ENCODE measurements at places on chromosomes 5 and 9.

GRCh38 chr5:141585594-141585993 is 33.2 kb downstream of the DIAPH1 start:
- DNase-seq = no peak

DNA sequence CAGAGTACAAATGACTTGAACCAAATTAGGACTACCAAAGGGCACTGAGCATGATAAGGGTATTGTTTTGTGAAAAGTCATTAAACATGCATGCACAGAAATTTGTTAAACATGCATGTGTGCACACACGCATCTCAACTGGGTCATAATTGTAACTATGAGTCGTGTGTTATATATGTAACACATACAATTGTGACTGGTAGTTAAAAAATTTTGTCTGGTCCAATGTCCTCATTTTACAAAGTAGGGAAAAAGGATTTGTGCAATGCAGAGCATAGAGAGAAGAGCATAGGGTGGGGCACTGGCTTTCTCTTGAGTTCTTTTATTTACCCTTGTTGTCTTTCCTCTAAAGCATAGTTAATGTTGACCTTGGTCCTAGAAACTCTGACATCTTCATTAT is 19.3 kb upstream of the IGFBPL1 start:
- no peak for DNase-seq

- peak; percentile 98 for DNase-seq
Observed at GRCh38 chr5:76790632-76791290, 28.1 kb upstream of the F2RL1 start.

DNA sequence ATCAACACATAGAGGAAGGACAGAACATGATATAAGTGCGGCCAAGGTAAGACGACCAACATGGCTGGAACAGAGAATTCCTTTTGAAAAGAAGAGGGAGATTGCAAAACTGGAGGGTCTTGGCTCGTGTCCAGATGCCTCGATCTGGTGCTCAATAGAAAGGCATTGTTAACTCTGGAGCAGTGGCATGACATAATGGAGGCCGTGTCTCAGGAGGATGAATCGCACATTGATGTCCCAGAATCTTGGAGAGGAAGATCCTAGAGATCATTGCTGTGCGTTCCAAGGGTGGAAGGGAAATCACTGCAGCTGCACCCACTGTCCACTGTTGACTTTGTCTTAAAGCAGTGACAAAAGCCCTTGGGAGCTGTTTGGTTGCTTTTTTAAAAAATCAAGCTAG is 30.9 kb downstream of the GRAMD2B start:
- no peak for DNase-seq

GRCh38 chr5:36530215-36530614 is 76.2 kb upstream of the SLC1A3 start:
- DNase-seq = no peak

DNA sequence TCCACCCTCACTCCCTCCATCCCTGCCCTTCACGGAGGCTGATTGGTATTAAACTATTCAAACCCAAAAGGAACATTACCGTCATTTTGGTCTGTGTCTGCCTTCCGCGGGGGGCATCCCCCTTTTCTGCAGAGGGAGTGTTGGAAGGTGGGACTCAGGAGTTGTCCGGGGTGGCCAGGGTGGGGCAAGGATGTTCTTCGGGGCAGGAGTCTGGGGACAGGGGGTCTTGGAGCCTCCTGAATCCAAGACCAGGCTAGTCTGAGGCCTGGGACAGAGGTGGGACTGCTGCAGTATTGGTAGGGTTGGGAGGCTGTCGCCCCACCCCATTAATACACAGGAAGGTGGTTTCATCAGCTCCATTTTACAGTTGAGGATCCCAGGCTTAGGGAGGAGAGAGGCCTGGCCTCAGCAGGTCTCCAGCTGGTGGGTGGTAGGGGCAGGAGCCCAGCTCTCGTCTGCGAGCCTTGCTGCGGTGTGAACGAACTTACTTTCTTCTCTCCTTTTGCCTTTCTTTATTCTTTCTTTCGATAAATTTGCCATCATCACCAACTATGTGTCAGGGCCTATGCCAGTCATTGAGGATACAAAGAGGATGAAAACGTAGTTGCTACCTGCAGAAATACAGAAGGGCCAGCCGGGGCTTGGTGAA is 33.8 kb downstream of the DAB2IP start:
- DNase-seq = no peak

DNA sequence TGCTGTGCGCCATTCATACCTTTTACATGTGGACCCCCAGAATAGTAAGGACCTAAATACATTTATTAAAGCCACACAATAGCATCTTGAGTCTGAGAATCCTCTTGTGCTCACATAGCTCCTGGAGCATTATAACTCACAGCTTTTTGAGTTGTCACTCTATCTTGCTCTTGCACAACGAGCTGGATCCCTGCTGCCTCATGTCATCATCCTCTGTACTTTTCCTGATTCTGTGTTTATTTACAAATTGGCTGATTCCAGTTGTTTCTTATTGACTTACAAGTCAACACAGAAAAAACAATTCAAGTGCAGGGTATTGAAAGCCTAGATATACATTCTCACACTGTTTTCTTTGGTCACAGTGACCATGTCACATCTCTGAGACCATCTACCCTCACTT is 112.9 kb downstream of the SLC1A3 start:
- no peak for DNase-seq
